GOT3 (cell line): ENCODE measurements at places on chromosomes 1 and 21.

DNA sequence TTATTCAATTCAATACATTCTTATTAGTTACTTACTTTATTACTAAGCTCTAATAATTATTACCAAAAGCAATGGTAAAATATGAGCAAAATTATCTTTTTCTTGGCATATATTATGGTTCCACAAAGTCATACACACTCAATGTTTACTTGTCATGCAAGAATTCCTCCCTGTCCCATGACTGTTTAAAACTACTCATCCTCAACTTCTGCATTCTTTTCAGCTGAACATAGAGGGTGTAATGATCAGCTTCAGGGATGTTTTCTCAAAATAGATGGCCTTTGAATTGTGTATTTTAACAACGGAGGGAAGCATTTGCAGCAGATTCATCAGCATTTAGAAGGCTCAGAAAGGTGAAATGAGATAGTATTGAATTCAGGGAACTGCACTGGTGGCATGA lies 499.0 kb downstream of the RWDD3 start:
- no peak for DNase-seq

DNA sequence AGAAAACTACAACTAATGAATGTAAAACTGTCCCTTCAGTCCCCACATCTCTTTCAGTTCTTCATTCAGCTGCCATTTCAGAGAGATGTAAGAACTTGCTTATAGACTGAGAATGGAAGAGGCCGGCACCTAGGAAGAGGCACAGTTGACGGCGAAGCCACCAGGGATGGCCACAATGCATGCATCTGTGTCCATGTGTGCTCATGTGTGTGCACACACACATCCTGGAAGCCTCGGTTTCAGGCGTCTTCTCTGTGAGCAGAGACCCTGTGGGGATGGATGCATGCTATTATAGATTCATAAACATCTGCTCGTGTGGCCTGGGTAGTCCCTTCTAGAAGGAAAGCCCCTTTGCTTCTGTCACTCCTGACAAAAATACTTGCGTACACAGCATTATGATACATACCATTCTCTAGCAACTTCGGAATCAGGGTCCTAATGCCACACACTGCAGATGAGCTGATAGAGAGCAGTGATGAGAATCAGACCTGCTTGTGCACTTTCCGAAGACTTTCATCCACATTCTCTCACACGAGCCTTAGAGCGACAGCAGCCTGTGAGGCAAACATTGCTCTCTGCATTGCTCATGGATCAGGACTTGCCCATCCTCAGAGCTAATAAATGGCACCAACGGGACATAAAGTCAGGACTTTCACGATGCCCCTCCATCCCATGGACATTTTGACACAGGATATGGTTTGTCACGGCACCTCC lies 12.4 kb upstream of the GPR61 start:
- DNase-seq, result no peak

DNA sequence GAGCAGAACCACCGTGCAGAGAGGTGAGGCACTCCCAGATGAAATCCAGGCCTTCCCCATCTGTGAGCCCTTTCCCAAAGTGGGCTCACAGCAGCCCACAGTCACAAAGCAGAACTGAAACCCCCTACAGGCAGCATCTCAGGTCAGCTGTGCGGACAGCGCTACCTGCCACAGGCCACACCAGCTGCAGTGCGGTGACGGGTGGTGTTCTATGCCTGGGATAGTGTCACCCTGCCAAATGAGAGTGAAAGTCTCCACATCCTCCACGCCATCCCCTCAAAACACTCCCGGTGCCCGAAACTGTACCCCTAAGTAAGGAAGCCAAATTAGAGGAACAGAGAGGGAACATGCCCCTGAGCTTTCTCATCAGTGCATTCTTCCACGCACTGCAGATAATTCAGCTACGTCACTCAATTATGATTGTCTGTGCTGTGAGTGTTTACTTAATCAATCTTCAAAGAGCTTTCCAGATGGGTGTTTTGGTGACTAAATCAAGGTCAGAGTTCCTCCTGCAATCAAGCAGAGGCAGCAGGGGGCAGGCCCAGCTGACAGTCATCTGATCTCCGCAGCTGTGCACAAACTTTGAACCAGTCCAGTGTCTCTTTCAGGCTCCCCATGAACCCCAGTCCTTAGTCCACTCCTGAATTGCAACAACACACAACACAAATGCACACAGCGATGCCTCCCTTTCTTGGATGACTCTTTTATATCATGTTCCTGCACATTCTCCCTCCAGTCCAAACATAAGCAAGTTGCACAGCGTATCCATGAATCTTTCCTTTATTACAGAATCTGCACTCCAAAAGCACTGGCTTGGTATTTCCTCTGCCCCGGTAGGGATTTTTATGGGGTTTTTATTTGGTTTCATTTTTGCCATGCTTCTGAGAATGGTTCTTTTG lies 150.0 kb downstream of the TOMM20 start:
- DNase-seq, result no peak

DNA sequence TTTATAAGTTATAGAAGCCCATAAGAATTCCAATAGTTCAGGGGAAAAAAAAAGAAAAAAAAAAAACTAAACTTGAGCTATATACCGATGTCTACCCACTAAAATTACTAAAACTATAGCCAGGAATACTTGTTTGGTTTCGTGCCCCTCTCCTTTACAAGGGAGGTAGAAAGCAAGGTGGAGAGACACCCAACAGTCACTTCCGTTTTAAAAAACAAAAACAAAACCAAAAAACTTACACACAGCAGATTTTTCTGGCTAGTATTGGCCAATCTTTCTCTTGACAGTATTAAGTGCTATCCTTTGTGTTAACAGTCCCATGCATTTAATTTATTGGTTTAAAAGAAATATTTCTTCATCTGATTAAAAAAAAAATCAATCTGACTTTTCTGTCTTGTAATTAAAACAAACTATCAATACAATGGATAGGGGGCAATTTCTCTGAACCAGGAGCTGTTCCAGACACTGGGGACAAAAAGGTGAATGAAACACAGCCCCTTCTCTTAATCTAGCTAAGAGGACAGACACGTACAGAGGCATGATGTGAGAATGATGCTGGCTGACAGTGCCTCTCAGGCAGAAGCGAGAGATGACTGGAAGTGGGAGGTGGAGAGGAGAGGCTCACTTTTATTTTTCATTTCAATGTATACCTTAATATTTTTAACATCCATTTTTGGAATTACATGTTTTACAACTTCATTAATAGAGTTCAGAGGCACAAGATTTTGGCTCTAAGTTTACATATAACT lies 214.8 kb downstream of the RERE start:
- no peak for DNase-seq

GRCh38 chr1:29134695-29135028 lies 11.0 kb upstream of the TMEM200B start:
- DNase-seq, result no peak

GRCh38 chr21:33020558-33021100 lies 5.1 kb upstream of the OLIG2 start:
- no peak for DNase-seq

GRCh38 chr1:192493584-192493983 lies 82.0 kb upstream of the RGS1 start:
- no peak for DNase-seq

- no peak for DNase-seq
These were observed 20.1 kb downstream of the BCAS2 start for GRCh38 chr1:114561333-114561732.

- no peak for DNase-seq
These were observed 2.3 kb downstream of the LGALS8 start for GRCh38 chr1:236526079-236526478.

DNA sequence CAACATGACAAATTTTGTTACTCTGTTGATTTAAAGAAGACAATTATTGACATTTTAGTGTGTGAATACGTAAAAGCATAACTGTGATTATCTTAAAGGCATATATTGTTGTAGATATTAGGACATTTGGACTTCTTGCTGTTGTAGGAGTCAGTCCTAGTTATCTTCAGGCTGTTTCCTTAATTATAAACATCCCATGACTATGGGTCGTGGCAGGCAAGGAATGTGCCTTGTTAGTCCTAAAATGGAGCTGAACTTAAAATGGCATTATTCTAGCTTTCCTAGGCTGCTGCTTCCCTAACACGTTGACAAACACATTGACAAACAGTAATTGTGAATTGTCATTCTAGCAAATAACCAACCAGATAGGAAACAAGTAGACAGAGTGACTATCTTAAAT lies 4.4 kb upstream of the MPZL1 start:
- DNase-seq, result no peak

DNA sequence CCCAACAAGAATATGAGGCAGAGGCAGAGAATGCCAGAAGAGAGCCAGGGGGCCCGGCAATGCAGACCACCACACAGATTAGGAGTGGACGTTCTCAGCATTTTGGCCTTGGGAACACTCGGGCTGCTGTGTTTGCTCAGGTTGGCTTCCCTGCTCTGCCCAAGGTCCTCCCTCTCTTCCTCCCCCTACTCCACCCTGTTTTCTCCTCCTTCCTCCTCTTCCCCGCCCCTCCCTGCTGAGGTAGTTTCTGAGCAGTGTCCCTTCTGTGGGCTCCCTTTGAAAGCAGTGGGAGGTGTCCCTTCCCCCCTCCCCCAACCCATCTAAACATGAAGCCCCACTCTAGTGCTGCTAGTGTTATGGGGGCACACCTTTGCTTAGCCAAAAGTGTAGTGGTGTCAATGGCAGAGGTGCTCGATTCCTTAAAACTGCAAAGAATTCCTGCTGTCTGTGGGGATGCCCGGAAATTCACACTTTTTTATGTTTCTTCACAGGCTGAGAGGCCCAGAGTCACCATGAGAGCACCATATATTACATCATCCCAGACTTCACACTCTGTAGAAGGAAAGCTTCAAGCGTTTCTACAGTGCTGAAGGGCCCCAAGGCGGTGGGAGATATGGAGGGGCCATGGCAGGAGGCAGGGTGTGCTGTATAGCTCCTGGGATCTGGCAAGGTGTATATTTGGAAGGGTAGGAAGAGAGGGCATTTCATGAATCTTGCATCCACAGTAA lies at the start of gene HHIPL2:
TSS of gene HHIPL2 (minus strand) at position 161 of the 728 bp plus-strand sequence. CDS start at position 101, 60 bp downstream.
- no peak for DNase-seq

- no peak for DNase-seq
These were observed 159.3 kb upstream of the SGIP1 start for GRCh38 chr1:66374561-66375111.
